ENCODE measurements at places on chromosomes 13 and 19.
A peak's percentile ranks its signal among the peaks of the same experiment; 100 is the strongest.

DNA sequence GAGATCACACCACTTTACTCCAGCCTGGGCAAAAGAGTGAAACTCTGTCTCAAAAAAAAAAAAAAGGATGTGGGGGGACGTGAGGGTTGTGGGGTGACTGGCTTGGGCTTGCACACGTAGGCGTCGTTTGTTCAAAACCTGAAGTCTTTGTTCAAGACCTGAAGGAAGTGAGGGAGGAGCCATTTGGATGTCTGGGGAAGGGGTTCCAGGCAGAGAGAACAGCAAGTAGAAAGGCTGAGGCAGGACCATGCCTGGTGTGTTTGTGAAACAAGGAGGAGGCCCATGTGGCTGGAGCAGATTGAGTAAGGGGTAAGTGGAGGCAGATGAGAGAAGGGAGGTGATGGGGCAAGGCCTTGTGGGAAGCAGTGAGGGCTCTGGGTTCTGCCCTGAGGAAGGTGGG is 27.8 kb downstream of the PIN1 start:
- no peaks in the 10 kb centered on the region for H3K4me1 ChIP-seq
- H3K27ac ChIP-seq: no peak overlapping the region
- H3K4me3 ChIP-seq: no peak overlapping the region

DNA sequence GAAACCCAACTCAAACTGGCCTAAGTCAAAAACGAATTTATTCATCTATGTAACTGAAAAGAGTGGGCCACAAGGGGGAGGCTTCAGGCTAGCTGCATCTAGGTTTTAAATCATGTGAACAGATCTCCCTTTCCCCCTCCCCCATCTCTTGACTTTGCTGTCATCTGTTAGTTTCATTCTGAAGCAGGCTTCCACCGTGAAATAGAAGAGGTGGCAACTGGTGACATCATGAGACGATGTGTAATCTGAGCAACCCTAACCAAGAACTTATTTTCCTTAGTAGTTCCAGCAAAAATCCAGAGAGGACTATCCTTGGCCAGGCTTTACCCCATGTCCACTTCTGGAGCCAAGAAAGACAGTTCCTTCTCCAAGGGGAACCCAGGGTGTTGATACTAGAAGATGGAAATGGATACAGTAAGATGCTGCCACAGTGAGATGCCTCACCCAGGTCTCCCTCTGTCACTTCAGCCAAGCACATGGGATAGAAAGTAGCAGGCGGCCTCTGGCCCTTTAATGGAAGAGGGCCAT is 9.4 kb downstream of the SAMD4B start:
- H3K27me3 ChIP-seq: no peaks in the 10 kb centered on the region
- H3K27ac ChIP-seq: no peak overlapping the region
- H3K4me3 ChIP-seq: no peak overlapping the region
- H3K4me1 ChIP-seq: no peaks in the 10 kb centered on the region

DNA sequence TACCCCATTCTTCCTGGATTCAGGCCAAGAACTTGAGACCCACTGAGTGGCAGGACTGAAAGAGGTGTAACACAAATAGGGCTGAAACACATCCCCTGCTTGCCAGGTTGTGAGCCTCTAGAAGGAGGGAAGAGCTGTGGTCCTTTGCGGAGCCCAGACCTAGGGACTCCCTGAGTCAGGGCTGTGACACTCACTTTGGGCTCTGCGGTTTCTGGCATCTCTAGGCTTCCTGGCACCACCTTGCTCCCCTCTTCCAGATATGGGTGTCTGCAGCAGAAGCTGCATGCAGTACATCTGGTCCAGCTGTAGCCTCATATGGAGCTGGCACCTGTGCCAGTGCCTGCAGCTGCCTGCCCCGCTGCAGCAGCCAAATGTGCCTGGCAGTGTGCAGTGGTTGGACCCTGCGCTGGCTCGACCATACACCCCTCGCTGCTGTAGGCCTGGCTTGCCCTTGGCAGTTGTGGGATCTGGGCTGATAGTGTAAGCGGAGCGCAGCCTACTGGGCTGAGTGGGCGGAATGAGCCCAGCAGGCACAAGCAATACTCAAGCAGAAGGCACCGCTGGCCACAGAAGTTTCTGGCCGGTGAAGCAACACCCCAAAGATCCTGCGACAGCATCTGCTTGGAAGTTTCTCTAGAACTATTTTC is 290.4 kb downstream of the SLITRK6 start:
- H3K4me3 ChIP-seq: no peak overlapping the region
- DNase-seq: peak; percentile 59
- no peaks in the 10 kb centered on the region for H3K27me3 ChIP-seq
- no peaks in the 10 kb centered on the region for H3K36me3 ChIP-seq
- no peaks in the 10 kb centered on the region for H3K4me1 ChIP-seq
- H3K27ac ChIP-seq: no peak overlapping the region

- no peaks in the 10 kb centered on the region for H3K27me3 ChIP-seq
- H3K4me3 ChIP-seq: no peak overlapping the region
- DNase-seq: no peak
- no peak overlapping the region for H3K27ac ChIP-seq
- H3K36me3 ChIP-seq: no peaks in the 10 kb centered on the region
Observed at GRCh38 chr13:46536341-46536740, 16.6 kb upstream of the LRCH1 start.
